ENCODE measurements at places on chromosomes 1 and 21.
A peak's percentile ranks its signal among the peaks of the same experiment; 100 is the strongest.

GRCh38 chr1:154572468-154573167 is 5.0 kb downstream of the CHRNB2 start:
- no peak for DNase-seq

DNA sequence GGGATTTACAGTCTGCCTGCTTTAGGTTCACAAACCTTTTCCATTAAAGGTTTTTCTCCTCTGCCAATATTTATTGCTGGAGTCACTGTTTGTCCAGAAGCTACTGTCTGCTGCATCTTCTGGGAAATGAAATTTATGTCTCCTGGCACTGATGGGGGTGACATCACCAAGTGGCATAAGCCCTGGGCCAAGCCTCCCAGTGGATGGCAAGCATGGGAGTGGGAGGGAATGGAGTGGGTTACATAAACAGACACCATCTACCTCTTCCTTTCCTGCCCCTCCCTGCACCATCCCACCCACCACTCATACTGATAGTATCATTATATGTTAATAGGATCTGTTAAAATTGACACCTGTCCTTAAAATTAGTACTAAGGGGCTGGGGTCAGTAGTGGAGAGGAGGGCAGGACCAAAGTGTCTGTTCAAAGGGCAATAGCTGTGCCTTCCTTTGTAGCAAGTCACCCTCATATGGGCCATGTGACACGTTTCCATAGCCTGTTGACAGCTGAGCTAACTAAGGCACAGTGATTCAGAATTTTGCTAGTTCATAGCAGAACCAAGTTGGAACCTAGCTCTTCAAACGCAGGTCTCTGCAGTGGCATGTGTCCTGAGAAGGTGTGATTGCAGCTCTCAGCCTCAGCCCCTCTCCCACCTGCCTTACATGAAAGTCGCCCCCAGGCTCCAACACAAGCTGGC is 71.0 kb downstream of the MAB21L3 start:
- DNase-seq: no peak

GRCh38 chr1:96688767-96689166 is 32.8 kb upstream of the PTBP2 start:
- DNase-seq: no peak

DNA sequence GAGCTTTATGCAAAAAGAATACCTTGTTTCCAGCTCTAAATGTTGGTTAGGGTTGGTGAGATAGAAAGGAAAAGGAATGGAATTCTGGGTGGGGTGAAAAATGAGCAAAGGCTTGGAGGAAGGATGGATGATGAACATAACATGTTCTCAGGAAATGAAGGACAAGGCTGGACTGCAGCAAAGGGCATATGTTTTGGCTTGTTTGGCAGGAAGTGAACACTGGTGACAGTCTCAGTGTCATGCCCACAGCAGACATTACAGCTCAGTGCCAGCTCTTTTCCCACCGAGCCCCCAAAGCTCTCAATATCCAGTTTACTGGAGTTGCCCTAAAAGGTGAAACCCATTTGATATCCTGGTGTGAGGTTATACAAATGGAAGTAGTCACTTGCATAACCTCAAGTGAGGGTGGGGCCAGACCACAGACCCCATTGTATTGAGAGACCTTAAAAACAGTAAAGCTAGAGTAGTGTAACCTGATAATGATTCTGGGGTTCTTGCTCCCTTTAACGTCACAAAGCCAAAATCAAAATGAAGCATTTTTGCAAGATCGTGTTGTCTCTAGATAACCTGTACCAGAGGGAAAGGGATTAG is 270.6 kb downstream of the NFIA start:
- no peak for DNase-seq

DNA sequence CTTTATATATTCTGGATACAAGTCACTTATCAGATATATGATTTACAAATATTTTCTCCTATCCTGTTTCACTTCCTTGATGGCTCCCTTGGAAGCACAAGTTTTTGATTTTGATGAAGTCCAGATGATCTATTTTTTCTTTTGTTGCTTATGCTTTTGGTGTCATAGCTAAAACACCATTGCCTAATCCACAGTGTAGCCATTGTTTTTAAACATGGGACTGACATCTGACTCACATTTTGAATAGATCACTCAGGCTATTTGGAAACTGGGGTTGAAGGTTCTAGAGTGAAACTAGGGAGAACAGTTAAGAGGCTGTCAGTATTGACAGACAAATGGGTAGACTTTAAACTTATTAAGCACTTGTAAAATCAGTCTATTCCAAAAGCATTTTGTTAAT is 16.6 kb downstream of the AK4 start:
- peak; percentile 42 for DNase-seq

- no peak for DNase-seq
Measured at GRCh38 chr1:65525266-65526048, 105.0 kb downstream of the LEPR start.

DNA sequence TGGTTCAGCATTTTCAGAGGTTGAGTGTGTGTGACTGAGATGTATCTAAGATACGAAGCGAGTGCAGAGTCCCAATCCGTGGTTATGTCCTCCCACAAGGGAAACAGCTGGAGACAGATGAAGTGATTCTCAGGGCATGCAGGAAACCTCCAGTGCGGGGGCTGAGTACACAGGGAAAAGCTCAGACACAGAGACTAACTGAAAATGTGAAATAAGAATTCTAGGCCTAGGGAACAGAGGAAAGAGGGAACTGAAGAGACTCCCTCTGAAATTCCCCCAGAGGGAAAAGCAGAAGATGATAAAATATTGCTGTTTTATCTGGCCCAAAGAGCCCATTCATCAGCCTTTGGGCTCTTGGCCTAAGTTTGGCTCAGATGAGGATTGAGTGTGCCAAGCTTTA is 116.8 kb downstream of the LRRC53 start:
- DNase-seq: no peak

GRCh38 chr1:14738235-14738634 is 139.8 kb downstream of the KAZN start:
- no peak for DNase-seq

DNA sequence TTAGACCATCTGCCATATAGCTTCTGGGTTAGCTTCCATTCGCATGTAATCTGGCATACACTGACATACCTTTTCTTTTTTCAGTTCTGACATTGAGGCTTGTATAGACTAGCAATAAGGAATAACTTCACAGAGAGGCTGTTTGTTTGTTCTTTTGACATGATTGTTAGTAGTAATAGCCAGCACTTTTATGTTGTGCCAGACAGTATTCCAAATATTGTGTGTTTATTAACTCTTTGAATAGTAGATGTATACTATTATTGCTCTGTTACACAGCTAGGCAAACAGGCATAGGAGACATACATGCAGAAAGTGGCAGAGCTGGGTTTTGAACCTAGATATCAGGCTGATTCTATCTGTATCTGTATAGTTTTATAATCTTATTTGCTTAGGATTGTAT is 12.6 kb downstream of the SMG7 start:
- no peak for DNase-seq

GRCh38 chr1:224559981-224560728 is 56.0 kb upstream of the CNIH3 start:
- DNase-seq: peak; percentile 59

GRCh38 chr1:207703712-207704111 is 48.1 kb upstream of the CD46 start:
- DNase-seq: no peak

- DNase-seq: no peak
Measured at GRCh38 chr1:220001095-220001501, 45.2 kb downstream of the EPRS1 start.

- DNase-seq: no peak
Measured at GRCh38 chr1:168939110-168939946, 167.2 kb upstream of the ATP1B1 start.

DNA sequence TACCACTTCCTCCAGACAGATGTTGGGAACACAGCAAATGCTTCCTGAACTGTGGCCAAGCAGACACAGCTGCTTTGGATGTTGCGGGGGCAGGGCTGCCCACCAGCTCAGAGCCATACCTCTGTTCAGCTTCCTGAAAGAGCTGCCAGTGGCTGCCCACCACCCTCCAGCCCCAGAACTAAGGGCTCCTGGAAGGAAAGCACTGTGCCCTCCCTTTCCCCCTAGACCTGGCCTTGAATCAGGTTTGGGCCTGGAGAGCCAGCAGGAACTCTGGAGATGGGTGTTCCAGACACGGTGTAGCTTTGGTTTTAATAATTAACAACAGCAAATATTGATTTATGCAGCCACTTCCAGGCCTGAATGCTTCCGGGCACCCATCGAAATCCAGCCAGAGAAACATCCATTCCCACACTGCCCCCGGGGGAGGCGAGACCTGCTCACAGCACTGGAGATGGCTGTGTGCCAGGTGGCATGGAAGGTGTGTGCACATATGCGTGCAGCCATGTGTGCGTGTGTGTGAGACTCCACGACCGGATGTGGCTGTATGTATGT is 45.7 kb downstream of the RAP1GAP start:
- DNase-seq: no peak

- DNase-seq: no peak
Measured at GRCh38 chr1:91765880-91766443, 120.0 kb downstream of the TGFBR3 start.

Measured in foreskin keratinocyte (primary cell).